ENCODE measurements at places on chromosomes 12 and 14. TPM values are rescaled to one million over a fixed set of nuclear protein-coding genes. Genes with fewer than 3 reads are reported as not detected.

GRCh38 chr14:87065366-87065765 lies 927.6 kb downstream of the GALC start:
- no peak overlapping the region for H3K4me3 ChIP-seq
- H3K27me3 ChIP-seq = no peaks in the 10 kb centered on the region
- no peak overlapping the region for H3K27ac ChIP-seq
- DNase-seq = no peak
- H3K36me3 ChIP-seq = no peaks in the 10 kb centered on the region
- no peaks in the 10 kb centered on the region for H3K4me1 ChIP-seq

GRCh38 chr12:59185295-59185694 lies 265.0 kb upstream of the LRIG3 start:
- DNase-seq = no peak
- H3K27me3 ChIP-seq = no peaks in the 10 kb centered on the region

DNA sequence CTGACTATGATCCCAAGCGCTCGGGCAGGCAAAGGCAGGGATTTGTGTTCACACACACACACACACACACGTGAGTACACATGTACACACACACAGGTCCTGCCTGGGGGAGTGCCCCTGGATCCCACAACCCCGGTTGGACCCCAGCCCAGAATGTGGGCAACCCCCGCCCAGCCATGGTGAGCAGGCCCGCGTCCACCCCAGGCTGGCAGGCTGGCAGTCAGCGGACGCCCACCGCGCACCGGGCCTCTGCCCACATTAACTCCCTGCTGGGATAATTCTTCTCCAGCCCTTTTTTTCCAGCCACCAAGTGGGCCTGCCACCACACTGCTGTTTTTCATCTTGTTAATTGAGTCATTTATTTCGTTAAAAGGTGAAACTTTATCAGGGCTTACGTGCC lies 256.2 kb downstream of the BCL11B start:
- no peak overlapping the region for H3K27ac ChIP-seq
- H3K27me3 ChIP-seq = no peaks in the 10 kb centered on the region
- H3K4me1 ChIP-seq = no peaks in the 10 kb centered on the region
- no peak overlapping the region for H3K4me3 ChIP-seq
- DNase-seq = no peak

DNA sequence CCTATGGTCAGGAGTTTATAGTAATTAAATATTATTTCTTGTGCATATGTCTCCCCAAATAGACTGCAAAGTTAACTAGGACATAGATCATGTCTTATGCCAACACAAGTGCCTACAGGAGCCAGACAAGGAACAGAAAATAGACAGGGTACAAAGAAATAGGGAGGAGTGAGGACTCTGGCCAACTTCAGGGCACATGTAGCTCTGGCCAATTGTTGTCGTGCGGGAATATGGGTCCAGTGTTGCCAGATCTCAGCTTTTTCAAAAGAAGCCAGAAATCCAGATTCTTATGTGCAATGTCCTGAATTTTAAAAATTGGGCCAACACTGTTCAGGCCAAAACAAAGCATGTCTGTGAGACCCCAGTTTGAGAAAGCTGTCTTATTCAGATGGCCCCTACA lies 68.7 kb downstream of the RFX4 start:
- no peaks in the 10 kb centered on the region for H3K27me3 ChIP-seq
- no peak overlapping the region for H3K27ac ChIP-seq
- DNase-seq = no peak
- H3K4me1 ChIP-seq = no peaks in the 10 kb centered on the region
- H3K4me3 ChIP-seq = no peak overlapping the region

DNA sequence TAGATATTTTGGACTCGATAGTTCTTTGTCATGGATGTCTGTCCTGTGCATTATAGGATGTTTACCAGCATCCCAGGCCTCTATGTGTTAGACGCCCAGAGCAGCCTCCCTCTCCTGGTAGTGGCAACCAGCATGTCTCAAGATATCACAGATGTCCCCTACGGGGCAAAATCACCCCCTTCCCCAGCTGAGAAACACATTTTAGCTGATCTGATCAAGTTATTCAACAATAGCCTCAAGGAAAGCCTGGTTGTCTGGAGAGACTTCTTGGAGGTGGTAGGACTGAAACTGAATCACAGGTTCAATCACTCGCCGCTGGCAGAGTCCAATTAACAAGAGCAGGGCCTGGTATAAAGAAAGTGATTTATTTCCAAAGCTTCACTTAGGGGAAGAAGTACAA lies 17.6 kb downstream of the BDKRB1 start:
- no peak for DNase-seq
- H3K27me3 ChIP-seq = no peaks in the 10 kb centered on the region
- H3K4me3 ChIP-seq = no peak overlapping the region
- H3K27ac ChIP-seq = peak overlapping the region; percentile 94
- H3K36me3 ChIP-seq = no peaks in the 10 kb centered on the region
- peaks cover 22% of the 10 kb centered on the region for H3K4me1 ChIP-seq

DNA sequence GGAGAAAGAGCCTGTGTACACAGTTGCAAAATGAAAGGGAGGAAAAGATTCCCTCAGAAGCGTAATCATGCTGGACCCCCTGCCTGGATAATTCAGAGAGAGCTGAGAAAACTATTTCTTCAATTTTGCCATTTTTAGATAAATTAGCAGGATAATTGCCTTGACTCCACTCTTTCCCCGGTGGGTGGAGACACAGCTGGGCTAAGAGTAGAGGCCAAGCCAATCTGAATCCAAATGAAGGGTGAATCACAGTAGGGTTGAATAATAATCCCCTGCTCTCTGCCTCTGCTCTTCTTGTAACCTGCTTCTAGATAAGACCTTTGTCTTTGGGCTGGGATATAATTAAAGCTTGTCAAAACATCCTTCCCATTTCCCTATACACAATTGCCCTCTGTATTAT lies 150.1 kb downstream of the CAPZA3 start:
- no peaks in the 10 kb centered on the region for H3K36me3 ChIP-seq
- no peak overlapping the region for H3K27ac ChIP-seq
- no peaks in the 10 kb centered on the region for H3K27me3 ChIP-seq
- DNase-seq = no peak
- H3K4me3 ChIP-seq = no peak overlapping the region

- H3K27ac ChIP-seq = no peak overlapping the region
- DNase-seq = no peak
- H3K27me3 ChIP-seq = peaks cover 23% of the 10 kb centered on the region
- H3K4me3 ChIP-seq = no peak overlapping the region
- H3K36me3 ChIP-seq = no peaks in the 10 kb centered on the region
- no peaks in the 10 kb centered on the region for H3K4me1 ChIP-seq
Measured at GRCh38 chr12:104966677-104967076, 8.6 kb upstream of the SLC41A2 start.

DNA sequence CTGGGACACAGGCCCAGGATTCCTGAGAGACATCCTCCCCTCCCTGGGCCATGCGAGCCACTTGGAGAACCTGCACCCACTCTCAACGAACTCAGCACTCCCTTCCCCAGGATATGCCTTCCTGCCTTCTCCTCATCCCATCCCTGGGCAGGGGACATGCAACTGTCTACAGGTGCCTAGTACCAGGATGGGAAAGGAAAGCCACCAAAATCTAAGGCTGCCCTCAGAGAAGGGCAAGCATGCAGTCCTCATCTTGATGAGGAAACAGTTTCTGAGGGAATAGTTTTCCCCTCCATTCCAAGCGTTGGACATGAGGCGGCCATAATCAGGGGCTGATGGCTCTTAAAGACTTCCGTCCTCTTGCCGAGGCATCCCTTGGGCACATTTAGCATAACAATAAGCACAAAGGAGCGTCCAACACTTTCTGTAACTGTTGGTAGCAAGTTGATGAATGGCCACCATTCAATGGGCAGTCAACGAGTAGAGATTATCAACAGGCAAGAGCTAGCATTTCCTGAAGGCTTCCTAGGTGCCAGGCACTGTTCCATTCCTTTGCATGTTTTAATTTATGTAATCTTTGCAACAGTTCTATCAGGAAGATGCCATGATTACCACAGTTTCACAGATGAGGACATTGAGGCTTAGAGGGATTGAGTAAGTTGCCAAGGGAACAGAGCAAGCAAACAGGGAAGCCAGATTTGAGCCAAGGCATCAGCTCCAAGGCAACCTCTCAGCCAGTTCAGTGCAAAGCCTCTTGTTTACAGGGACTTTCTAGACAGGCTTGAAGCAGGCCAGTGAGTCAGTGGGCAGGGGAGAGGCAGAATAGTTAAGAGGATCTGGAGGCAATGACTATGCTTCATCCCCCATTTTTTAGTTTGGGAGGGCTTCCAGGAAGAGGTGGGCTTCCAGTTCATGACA lies 105.1 kb downstream of the SINHCAF start:
- H3K27ac ChIP-seq = no peak overlapping the region
- no peaks in the 10 kb centered on the region for H3K36me3 ChIP-seq
- no peak overlapping the region for H3K4me3 ChIP-seq
- DNase-seq = peak; percentile 17
- H3K27me3 ChIP-seq = peaks cover 35% of the 10 kb centered on the region

DNA sequence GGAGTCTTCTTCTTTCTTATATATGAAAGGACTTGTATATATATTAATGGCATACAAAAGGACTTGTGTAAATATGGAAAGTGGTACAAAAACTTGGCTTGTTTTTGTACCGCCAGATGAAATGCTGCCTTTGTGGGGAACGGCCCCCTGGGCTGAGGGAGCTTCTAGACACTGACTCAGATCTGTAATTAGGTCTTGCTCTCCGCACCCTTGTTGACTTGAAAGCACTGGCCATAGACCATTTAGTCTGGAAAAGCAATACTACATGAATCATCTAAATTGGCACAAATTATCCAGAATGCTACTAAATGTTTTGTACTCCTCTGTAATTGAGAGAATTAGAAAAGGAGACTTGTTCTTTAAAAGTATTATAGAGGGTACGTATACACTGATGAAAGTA lies 399.9 kb upstream of the RGS6 start:
- H3K27me3 ChIP-seq = no peaks in the 10 kb centered on the region
- no peak overlapping the region for H3K27ac ChIP-seq
- H3K4me1 ChIP-seq = peaks cover 7% of the 10 kb centered on the region
- peak; percentile 36 for DNase-seq

- H3K4me3 ChIP-seq = no peak overlapping the region
- no peak overlapping the region for H3K27ac ChIP-seq
- H3K27me3 ChIP-seq = no peaks in the 10 kb centered on the region
Measured at GRCh38 chr12:108298761-108299275, 40.3 kb downstream of the CMKLR1 start.

Gene SLC2A14
- total RNA-seq = under 0.01 TPM

Gene PPM1H
- 0.28 TPM for total RNA-seq

Gene OR4K14
- total RNA-seq = not detected

Gene YBX3
- total RNA-seq = 60.8 TPM

Gene MIP
- not detected for total RNA-seq

Gene LRP1
- total RNA-seq = 75.5 TPM

Gene PIANP
- total RNA-seq = under 0.01 TPM

Gene TMPRSS12
- not detected for total RNA-seq

Gene RIPK3
- total RNA-seq = not detected

Gene SLCO1B1
- total RNA-seq = not detected

Measured in IMR-90 (cell line).